GM12878 (cell line): ENCODE measurements at places on chromosomes 3 and 15. TPM values are rescaled to one million over a fixed set of nuclear protein-coding genes. Genes with fewer than 3 reads are reported as not detected.
A peak's percentile ranks its signal among the peaks of the same experiment; 100 is the strongest.

Gene SNRPN
- 35.0 and 38.9 TPM in 2 replicates for total RNA-seq

Gene PRSS50
- not detected in 2 replicates for total RNA-seq

Gene C3orf52
- total RNA-seq, result 0.15 and 0.19 TPM in 2 replicates

Gene CHRM5
- not detected in 2 replicates for total RNA-seq

Gene LMAN1L
- total RNA-seq, result not detected in 2 replicates

DNA sequence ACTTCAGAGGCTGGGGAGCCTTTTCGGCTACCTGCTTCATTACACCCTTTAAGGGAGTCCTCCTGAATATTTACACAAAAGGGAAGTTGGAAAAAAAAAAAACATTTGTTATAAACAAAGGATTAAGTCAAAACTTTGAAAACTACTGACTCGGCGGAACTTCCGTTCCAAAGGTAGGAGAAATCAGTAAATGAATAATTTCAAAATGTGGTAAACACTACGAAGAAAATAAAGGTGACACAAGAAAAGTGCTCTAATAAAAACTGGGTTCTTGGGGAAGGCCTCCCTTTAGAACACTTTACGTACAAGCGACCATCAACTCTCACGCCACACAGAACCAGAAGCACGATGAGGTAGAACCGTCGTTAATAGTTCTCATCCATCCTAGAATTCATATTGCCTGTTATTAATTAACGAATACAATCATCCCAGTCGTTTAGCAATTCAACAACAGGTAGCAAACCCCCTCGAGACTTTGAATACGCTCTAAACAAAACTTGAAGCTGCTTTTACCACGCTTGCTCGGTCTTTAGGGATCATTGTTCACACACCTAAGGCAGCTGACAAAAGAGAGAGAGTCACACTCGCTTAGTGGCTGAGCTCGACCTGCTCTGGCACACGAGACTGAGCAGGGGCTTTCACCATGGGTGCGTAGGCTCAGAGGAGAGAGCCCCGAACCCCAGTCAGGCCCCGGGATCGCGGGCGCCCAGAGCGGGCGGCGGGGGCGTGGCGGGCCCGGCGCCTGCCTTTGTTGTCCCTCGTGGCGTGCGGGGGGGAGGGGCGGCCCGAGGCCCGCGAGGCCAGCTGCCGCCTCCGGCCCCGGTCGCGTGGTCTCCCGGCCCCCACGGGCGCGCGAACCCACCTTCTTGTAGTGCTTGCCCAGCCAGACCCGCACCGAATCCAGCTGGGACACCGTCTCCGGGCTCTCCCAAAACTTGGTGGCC is 680 bp downstream of the SMARCC1 start:
- H3K36me3 ChIP-seq, result peaks cover 3% of the 10 kb centered on the region; the same call in 1 of the 2 replicates
- DNase-seq, result no peak
- peaks cover 5% of the 10 kb centered on the region for H3K4me1 ChIP-seq
- H3K27ac ChIP-seq, result peak overlapping the region; percentile 97
- peak overlapping the region; percentile 94 for H3K4me3 ChIP-seq

DNA sequence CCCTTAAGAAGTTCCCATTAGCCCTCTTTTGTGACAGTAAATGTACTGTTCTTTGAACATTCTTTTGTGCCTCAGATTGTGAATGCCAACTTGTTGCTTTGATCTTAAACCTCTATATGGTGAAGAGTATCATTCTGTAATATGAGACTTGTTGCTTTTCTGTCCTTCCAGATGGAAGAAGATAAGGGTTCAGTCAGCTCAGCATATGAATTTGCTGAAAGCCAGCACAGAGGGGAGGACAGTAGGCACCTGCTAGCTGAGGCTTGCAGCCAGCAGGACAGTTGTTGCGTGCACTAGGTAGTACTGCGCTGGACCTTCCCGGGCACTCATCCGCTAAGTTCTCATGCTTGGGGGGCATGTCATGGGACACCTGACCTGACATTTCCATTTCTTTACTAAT is 74.7 kb downstream of the DCUN1D1 start:
- H3K27me3 ChIP-seq, result no peaks in the 10 kb centered on the region
- H3K27ac ChIP-seq, result no peak overlapping the region
- DNase-seq, result no peak
- H3K4me1 ChIP-seq, result no peaks in the 10 kb centered on the region
- peaks cover 5% of the 10 kb centered on the region for H3K36me3 ChIP-seq

DNA sequence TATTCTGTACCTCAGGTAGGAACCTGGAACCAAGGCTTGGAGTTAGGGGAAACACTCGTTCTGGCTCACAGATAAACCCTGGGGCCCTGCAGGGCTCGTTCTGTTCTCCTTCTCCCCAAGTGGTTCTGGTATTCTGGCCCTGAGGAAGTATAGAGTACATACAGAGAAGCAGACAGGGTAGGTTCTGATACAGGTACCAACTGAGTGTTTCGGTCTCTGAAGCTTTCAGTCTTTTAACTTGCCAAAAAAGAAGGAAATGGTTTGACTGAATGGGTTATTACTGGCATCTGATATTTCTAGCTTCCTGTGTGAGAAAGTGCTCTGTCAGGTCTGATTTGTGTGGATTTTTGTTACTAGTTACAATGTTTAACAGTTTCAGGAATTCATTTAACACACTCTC is 67.3 kb downstream of the UBE2E2 start:
- DNase-seq, result no peak
- no peak overlapping the region for H3K4me3 ChIP-seq
- no peaks in the 10 kb centered on the region for H3K27me3 ChIP-seq
- H3K36me3 ChIP-seq, result no peaks in the 10 kb centered on the region
